HepG2 (cell line): ENCODE measurements at places on chromosomes 1 and 21. TPM values are rescaled to one million over a fixed set of nuclear protein-coding genes. Genes with fewer than 3 reads are reported as not detected.

DNA sequence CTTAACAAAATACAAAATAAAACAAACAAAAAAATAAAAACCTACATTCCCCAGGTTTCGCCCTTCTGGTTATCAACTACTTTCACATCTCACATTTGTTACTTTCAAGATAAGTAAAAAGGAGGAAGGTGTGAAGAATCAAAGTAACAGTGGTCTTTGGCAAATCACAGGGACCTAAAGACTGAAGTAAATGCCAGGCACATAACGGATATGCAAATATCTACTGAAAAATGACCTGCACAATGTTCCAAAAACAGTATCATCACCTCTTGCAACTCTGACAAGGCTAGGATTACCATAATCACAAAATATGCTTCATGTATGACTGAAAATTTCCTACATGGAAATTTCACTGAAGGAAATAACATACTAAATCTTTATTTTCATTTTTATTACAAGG lies 29.3 kb downstream of the COP1 start:
- H3K36me3 ChIP-seq = peaks cover 34% of the 10 kb centered on the region
- H3K27ac ChIP-seq = no peak overlapping the region
- H3K27me3 ChIP-seq = no peaks in the 10 kb centered on the region

DNA sequence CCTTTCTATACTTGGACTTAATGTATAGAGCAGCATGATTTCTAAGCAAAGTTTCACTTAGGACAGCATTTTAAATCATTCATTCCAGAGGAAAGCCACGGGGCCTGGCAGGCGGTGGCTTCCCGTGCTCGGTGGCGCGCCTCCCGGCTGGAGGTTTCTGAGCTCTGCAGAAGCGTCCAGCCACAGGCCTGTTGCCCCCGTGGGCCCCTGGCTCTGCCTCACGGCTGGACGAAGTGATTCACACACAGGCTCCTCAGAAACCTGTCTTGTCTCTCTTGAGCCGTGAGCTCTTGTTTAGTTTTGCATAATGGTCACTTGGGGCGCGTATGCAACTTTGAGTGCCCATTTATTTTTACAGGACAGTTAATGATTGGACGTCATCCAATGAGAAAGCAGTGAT lies 22.1 kb upstream of the DIP2A start:
- H3K4me3 ChIP-seq = no peak overlapping the region
- DNase-seq = no peak
- peaks cover 17% of the 10 kb centered on the region for H3K36me3 ChIP-seq
- H3K27ac ChIP-seq = no peak overlapping the region
- no peaks in the 10 kb centered on the region for H3K4me1 ChIP-seq

Gene ARHGAP30
- polyA plus RNA-seq = 0.13 and 0.17 TPM in 2 replicates

GRCh38 chr1:101376121-101377083 lies 139.6 kb downstream of the S1PR1 start:
- no peaks in the 10 kb centered on the region; the same call in 1 of the 2 replicates for H3K27me3 ChIP-seq
- H3K4me1 ChIP-seq = no peaks in the 10 kb centered on the region
- H3K4me3 ChIP-seq = no peak overlapping the region

Gene NBPF19
- 2.0 TPM in 2 replicates for polyA plus RNA-seq
